ENCODE measurements at places on chromosomes 3 and 15.

DNA sequence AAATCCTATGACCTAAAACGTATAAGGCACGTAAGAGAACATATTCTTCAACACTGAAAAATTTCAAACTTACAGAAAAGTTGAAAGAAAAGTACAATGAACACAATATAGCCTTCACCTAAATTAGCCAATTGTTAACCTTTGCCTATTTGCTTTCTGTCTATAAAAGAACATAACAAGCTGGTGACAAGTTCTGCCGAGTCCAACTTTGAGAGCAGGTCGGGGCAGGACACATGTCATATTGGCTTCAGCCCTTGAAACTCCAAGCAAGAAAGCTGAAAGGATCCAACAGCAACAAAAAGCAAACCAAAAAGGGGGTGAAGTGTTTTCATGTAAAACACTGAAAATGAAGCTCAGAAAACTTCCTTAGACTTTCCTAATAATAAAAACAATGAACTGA is 59.1 kb downstream of the TBC1D2B start:
- DNase-seq: no peak

- no peak for DNase-seq
Observed at GRCh38 chr3:132001999-132002398, 32.8 kb downstream of the CPNE4 start.

DNA sequence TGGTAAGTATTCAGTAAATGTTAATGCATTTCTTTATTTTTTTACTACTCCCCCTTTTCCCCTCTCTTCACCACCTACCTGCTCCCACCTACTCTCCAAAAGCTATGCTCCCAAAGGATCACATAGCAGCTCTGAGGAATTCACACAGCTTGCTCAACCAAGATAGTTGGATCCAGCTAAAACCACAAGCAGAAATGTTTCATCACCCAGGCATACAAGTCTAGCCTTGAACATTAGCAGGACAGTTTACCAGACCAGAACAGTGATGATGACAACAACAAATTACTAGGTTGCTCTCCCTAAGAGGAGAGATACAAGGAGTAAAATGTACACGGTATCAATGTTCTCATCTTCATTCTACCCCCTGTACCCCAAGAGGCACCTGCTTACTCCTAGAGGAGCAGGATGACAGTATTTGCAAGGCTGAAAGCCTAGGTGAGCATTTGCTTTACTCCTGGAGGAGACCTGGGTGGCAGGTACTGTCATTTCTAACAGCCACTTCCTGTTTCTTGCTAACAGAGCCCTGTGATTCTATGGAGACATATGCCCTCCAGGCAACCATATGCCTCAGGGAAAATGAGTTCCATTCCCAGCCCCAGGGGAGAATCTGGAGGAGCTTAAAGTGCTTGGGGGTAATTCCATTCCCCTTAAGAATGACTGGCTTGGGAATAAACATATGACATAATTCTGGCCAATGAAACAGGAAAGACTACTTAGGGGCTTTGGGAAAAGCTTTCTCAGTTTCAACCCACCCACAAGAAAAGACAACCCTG is 237.5 kb downstream of the NTRK3 start:
- peak; percentile 91 for DNase-seq

DNA sequence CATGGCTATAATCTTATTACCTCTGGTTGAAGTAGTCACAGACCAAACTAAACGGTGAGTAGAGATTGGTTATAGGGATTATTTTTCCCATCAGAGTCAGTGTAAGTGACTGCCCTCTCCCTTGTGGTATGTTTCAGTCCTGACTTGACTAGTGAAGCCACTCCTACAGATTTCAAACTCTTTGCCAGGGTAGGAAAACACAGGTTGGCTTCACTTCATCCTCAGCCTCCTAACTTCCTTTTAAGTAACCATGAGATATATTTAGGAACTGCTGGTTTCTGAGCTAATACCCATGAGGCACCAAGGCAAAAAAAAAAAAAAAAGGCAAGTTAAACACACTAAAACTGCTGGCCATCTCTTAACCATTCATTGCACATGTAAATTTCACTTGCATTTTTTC is 349.2 kb upstream of the MCTP2 start:
- no peak for DNase-seq

DNA sequence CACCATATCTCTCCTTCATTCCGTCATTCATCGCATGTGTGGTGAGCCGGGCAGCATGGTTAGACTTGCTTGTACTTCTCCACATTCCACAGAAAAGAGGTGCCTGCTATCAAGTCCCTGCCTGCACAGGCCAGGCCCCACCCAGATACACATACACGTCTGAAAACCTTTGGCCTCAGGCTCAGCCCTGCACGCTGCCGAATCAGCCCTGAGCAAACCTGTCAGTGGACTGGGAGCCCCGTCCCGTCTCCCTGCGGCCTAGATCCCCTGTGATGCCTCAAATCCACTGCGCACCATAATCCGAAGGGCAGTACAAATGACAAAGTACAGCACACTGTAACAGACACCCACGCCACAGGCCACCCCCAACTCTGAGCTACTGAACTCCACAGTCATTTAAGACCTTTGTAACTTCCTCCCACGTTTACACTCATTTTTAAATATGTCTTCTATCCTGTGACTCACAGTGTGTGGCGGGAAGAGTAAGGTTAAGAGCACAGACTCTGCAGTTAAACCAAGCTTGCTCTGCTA is 67.1 kb downstream of the MB21D2 start:
- no peak for DNase-seq

DNA sequence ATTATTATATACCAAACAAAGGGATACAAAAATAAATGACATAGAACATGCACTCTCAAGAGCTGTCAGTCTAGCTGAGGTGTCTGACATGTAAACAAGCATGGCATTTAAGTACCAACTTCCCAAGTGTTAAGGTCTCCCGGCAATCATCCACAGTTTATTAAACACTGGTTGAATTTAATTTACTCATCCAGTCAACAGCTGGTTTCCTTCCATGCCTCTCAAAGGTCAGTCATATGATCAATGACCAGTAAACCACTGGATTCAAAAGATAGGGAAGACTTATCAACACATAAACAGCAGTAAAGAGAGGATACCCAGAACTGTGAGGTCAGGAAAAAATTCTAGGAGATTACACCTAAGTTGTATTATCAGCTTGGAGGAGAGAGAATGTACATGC is 80.4 kb downstream of the ADAM10 start:
- no peak for DNase-seq

- DNase-seq: peak; percentile 12
Observed at GRCh38 chr15:95726891-95727290, 603.6 kb upstream of the NR2F2 start.

DNA sequence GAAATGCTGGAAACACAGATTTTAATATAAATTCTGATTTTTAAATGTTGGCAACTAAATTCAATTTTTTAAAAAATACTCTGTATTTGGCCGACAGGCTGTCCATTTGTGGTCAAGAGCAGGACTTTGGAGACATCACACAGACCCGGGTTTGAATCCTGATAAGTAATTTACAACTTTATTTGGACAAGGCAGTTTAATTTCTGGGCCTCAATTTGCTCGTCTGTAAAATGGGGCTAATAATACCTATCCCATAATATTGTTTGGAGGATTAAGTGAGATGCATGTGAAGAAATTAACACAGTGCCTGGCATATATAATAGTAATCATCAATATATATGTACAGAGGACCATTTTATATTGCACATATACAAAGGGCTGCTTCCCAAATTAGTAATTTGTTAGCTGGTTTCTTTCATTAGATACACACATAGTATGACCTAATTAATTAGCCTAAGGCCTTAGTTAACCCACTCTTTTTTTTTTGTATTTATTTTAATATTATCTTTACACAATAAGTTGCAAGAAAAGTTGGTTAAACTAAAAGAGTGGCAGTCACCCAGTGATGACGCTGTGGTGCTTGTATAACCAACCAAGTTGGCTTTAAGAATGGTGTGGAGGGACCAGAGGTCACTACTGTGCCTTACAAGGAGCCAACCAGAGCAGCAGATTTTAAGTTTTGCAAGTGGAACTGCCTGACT is 665 bp downstream of the PIGB start:
- DNase-seq: no peak

GRCh38 chr3:112228786-112229185 is 65.2 kb downstream of the SLC9C1 start:
- no peak for DNase-seq

DNA sequence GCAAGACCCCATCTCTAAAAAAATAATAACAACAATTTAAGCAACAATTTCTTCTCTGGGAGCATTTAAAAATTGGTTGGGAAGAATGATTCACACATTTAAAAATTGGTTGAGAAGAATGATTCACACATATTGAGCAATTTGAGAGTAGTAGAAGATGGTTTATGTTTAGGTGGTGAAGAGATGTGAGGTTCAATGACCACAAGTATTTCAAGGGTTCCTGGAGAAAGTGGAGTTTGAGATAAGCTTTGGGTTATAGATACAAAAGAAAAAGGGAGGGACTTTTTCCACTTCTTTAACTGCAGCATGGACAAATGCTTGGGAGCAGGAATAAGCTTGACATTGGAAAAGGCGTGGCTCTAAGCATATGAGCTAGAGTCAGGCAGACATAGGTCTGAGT is 145.7 kb upstream of the NPHP3 start:
- no peak for DNase-seq

DNA sequence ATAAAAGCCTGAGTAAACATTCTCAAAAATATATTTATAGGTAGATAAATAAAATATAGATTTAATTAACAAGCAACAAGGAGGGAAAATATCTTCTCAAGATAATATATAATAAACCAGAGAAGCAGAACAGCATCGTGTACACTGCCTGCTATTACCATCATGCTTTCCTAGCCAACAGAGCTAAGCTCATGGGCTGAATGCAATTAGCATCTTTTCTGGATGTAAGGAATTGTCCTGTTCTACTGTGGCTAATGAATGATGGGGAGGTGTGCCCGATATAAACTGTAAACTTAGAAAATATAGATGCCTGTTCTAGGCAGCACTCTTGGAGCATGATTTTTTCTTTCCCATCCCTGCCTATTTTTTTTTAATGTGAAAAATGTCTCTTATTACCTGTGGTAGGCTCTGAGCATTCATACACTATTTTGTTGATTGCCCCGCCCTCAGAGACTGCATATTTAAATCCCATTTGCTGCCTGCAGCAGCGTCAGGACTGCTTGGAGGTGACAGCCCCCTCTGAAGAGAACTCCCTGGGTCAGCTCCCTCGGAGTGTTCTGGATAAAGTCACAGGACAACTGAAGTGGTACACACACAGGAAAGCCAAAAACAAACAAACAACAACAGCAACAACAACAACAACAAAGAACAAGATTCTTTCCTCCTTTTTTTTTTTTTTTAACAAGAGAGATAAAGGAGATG is 312.3 kb downstream of the SATB1 start:
- no peak for DNase-seq

- no peak for DNase-seq
Observed at GRCh38 chr3:50936389-50936788, 261.7 kb downstream of the DOCK3 start.

- no peak for DNase-seq
Observed at GRCh38 chr3:117865338-117865737, 1155.8 kb downstream of the TUSC7 start.

GRCh38 chr3:47399531-47400270 is 18.9 kb downstream of the PTPN23 start:
- DNase-seq: no peak

All from NCI-H524 (cell line).